ENCODE measurements at places on chromosomes 4 and X.
A peak's percentile ranks its signal among the peaks of the same experiment; 100 is the strongest.

GRCh38 chr4:39178706-39179105, 3.6 kb upstream of the WDR19 start:
- DNase-seq = no peak

DNA sequence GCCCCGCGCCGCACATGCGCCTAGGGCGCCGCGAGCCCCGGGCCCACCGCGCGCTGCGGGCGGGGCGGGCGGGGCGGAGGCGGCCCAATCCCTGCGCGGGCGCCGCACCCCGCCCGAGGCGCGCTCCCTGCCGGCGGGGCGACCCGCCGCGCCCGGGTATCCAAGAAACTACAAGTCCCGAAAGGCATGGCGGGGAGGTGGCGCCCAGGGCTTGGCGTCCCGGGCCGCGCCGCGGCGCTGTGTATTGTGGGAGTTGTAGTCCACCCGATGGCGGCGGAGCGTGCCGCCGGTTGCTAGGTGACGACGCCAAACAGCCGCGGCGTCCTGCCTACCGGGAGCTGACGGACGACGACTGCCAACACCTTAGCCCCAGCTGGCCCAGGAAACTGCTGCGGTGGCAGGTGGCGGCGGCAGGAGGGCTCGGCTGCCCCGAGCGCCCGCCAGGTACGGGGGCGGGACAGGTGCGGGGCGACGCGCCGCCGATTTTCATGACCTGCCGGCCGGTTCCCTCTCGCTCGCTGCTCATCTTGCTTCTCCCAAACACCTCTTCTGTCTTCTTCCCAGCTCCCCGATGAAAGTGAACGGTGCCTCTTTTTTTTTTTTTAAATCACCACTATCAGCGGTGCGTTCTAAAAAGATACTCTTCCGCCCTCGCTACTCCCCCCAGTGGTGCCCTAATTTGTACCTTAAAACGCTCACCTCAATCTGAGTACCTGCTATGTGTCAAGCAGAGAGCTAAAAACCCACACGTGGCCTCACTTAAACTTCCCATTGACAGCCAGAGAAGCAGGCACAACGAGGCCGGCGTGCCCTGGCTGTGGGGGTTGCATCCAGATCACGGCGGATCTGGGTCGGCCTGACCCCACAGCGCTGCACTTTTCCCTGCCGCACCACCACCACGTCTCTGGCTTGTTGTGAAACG, at the start of gene CFAP99:
TSS of gene CFAP99 (plus strand) at position 306 of the 922 bp plus-strand sequence.
- peak; percentile 97 for DNase-seq

DNA sequence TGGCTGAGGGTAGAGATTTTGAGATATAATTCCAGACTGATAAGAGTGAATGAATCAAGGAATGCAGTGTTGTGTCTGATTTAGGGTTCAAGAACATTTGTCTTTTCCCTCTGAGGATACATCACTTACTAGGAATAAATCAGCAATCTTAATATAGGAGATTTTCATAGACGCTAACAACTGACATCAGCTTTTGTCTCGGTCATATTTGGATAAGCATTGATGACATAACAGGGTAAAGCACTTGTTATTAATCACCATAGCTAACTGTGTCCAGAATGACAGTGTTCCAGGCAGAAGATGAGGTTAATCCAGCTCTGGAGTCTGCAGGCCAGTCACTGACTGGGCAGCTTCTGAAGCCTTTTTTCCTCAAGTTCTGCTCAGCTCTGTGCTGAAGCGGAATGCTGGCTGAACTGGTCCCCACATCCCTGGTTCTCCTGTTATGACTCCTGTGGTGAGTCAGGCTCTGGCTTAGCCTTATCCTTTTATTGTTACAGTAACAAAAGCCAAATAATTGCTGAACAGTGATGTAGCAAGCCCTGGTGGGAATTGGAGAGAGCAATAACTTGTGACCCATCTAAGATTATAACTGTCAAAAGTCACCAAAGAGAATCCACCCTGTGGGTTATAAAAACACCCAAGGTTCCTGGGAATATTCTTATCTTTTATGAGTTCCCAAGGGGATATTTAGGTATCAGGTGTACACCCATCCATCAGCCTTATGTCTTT, 41.8 kb downstream of the FNIP2 start:
- DNase-seq = peak; percentile 21

- no peak for DNase-seq
Measured at GRCh38 chr4:107693132-107693531, 26.9 kb downstream of the PAPSS1 start.

DNA sequence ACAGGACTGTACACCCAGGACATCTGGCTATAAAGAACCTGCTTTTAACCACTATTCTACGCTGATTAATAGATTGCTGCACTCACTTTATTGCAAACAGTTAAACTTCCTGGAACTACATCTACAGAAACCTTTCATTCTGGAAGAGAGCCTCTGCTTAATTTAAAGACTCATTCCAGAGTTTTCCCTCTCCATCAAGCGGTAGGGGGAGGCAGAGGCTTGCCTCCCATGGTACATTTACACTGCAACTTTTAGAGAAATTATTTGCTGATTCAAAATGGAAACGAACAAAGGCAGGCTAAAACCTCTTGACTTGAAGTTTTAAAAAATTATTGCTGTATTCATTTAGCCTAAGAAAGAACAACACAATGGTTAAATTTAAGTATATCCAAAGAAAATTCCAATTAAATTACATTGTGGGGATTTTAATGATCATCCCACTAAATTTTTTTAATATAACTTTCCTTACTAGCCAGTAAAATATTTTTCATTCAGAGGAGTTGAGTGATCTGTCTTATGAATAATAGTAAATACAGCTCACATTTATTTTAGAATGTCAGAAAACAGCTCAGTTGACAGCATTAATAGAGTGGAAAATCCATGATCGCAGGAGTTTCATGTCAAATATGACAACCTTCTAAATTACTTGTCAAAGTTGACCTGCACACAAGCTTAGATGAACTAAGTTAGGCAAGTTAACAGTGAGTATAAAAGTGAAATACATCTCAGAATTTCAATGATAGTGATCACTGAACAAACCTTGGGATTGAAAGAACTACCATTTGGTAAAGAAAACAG, 46.3 kb upstream of the PCDH10 start:
- DNase-seq = no peak

- peak; percentile 58 for DNase-seq
Measured at GRCh38 chr4:67288964-67289363, 256.3 kb downstream of the CENPC start.

DNA sequence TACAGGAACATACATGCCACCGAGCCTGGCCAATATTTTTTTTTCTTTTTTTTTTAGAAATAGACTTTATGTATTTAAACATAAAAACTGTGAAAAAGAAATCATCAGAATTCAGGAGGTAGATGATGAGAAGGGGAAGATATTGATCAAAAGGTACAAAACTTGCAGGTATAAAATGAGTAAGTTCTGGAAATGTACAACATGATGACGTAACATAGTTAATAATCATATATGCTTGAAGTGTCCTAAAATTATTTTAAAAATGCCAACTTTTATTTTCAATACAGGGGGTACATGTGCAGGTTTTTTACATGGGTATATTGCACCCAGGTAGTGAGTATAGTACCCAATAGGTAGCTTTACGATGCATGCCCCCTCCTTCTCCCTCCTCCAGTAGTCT, 337.6 kb downstream of the GRID2 start:
- DNase-seq = no peak

DNA sequence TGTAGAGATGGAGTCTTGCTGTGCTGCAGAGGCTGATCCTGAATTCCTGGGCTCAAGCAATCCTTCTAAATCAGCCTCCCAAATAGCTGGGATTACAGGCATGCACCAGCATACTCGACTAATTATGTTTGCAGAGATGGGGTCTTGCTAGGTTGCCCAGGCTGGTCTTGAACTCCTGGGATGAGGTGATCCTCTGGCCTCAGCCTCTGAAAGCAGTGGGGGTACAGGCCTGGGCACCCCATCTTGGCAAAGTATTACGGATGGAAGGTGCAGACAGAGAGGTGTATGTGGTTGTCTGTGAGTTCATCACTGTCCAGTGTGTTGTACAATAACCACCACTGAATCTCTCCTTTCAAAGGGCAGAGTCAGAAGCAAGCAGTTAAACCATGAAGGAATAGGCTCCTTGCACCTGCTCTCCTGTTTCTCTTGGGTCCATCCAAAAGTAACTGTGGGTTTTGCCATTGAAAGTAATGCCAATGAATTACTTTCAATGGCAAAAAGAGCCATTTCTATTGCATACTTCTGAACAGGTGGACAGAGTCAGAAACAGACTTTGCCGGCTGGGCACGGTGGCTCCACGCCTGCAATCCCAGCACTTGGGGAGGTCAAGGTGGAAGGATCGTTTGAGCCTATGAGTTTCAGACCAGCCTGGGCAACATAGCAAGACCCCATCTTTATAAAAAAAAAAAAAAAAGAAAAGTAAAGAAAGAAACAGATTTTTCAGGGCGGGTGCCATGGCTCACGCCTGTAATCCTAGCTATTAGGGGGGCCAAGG, 7.0 kb upstream of the AKAP17A start:
- DNase-seq = no peak

DNA sequence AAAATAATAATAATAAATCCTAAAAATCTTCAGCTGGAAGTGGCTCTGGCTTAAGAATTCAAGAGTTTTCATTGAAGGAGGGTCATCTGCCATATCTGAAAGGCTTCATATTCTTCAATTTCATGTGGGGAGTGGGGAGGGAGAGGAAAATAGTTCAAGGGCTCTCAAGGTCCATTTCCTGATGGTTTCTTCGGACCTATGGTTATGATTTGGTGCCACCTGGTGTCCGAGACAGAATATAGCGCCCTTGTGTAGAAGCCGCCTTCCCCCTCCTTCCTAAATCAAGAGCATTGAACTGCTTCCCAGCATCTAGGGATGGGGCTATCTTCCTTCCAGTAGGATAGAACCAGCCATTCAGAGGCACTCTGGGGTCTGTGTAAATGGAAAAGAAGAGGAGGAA, 34.3 kb downstream of the NLGN3 start:
- peak; percentile 29 for DNase-seq

- DNase-seq = peak; percentile 85
Measured at GRCh38 chr4:165873298-165874071, 448 bp downstream of the TLL1 start.

GRCh38 chr4:76787898-76788297, 110.0 kb downstream of the SOWAHB start:
- no peak for DNase-seq

DNA sequence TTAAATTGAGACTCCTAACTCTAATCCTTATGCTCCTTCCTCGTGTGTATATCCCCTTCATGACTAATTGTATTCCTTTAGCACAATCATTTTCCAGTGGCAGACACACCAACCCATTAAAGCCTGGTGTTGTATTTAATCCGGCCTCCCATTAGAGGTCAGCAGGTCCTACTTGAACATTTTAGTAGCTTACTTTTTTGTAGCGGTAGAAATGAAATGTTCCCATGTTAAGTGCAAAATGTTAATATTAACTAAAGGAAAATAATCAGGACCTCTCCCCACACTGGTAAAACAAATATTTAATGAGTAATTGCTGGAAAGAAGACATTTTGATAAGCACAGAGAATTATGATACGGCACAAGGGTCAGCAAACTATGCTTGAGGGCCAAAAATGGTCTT, 3.4 kb downstream of the RAB33B start:
- no peak for DNase-seq

GRCh38 chrX:110941906-110942305, 146.3 kb upstream of the CHRDL1 start:
- no peak for DNase-seq

DNA sequence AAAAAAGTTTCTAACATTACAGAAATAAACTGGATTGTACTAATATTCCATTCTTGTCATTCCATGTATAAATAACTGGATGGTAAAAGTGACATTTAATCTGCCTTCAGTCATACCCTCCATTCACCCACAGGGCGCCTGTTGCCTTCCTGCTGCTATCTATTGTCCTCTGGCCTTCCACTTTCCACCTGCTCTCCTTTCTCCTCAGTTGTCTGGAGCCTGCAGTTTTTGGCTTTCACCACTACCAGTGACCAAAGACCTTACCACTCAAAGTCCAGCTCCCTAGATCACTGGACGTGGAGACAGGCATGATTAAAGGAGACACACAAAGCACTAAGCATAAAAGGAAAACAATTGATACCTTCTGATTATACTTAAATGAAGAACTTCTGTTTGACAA, 46.2 kb upstream of the NHS start:
- peak; percentile 56 for DNase-seq

DNA sequence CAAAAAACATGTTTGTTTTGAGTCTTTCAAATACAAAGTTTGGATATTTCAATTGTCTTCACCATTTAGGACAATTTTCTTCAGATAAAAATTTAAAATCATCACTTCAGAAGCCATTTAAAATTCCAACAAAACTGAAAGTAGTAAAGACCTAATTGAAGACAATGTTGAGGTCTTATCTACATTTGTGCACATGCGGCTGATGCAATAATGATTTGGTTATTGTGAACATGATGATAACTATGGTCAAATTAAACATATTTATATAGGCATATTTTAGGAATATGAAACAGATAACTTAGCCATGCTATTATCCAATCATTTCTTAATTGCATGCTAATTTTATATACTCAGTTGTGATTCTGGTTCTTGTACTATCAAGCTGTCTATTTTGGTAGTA, 407.5 kb downstream of the GALNTL6 start:
- DNase-seq = no peak

- no peak for DNase-seq
Measured at GRCh38 chr4:1399508-1400190, 6.6 kb downstream of the NKX1-1 start.

GRCh38 chrX:28311466-28311865, 275.8 kb upstream of the IL1RAPL1 start:
- DNase-seq = peak; percentile 66

- peak; percentile 16 for DNase-seq
Measured at GRCh38 chr4:78612398-78613178, 61.0 kb downstream of the ANXA3 start.

DNA sequence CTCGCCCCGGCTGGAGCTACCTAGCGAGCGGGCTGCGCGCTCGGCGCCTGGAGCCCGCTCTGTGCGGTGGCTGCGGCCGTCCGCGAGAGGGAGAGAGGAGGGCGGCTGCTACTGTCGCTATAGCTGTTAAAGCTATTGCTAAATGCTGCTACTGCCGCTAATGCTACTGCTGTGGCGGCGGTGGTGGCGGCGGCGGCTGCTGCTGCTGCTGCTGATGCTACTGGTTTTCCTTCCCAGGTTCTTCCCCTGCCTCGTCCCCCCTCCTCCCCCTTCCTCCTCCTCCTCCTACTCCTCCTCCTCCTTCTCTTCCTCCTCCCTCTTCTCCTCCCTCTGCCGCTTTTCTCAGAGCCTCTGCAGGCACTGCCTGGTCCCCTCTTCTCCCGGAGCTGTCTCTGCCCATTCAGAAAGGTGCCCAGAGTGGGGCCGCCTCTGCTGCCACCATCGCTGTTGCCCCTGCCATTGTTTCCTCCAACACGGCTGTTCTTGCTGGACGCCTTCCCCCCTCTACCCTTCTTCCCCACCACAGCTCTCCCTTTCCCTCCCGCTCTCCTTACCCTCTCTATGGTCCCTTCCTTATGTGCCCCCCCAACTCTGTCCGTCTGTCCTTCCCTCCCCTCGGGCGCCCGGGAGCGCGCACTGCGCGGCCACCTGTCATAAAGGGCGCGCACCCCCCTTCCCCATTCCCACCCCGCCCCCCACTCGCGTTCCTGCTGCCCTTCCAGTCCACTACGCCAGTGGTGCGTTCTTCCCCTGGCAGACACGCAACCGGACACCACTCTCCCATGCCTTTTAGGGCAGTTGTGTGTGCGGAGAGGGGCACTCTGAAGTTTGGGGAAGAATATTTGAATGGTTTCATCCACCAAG, at the start of gene NEXMIF:
TSS of gene NEXMIF (minus strand) at position 228 of the 864 bp plus-strand sequence.
- peak; percentile 90 for DNase-seq

All from NCI-H1417 (cell line).